ENCODE measurements at places on chromosomes 5 and 9. TPM values are rescaled to one million over a fixed set of nuclear protein-coding genes. Genes with fewer than 3 reads are reported as not detected.

INSL4 gene
- not detected for polyA plus RNA-seq

GLIPR2 gene
- polyA plus RNA-seq = 26.3 TPM

IL4 gene
- not detected for polyA plus RNA-seq

FCHO2 gene
- 15.7 TPM for polyA plus RNA-seq

DNA sequence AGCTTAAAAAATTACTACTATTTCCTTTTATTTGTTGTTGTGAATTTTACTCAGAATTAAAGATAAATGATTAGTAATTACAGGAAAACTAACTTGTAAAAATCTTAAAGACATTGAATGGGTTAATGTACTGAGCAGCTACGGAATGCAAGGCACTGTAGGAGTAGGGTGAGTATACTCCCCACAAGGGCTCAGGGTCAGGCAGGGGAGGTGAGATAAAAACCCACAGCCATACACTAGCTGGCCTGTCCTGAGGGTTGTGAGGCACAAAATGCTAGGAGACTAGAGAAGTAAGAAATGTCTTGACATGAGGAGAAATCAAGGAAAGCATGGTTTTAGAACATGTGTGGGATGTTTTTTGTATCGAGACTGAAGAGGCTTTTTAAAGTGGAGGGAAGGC, 13.4 kb downstream of the ZBED3 start:
- DNase-seq = no peak

- DNase-seq = no peak
Observed at GRCh38 chr5:177449140-177450061, 2.8 kb downstream of the PRR7 start.

DNA sequence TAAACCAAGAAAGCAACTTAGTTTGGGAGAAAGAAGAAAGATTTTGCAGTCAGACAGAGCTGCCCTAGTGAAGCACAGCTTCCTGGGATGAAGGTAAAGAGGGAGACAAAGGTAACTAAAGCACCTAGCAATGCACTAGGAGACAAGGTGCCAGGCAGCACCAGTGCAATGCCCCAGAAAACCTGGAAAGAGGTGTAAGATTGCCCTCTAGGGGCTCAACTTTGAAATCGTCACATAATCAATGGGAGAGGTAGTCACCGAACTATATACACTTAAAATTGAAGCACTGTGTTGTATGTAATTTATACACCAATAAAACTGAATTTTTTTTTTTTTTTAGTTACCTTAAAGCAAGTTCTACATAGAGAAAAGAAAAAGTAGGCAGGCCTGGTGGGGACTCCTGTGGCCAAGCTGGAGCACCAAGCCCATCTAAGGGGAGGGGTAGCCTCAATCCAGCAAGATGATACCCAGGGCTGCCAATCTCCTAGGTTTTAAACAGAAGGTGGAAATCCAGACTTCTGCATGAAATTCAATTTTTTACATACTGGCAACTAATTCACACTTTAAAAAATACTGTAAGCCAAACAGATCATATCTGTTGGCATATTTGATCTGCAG, 48.2 kb downstream of the CDK5RAP2 start:
- no peak for DNase-seq

- DNase-seq = no peak
Observed at GRCh38 chr5:98130261-98131035, 643.0 kb upstream of the RGMB start.

DNA sequence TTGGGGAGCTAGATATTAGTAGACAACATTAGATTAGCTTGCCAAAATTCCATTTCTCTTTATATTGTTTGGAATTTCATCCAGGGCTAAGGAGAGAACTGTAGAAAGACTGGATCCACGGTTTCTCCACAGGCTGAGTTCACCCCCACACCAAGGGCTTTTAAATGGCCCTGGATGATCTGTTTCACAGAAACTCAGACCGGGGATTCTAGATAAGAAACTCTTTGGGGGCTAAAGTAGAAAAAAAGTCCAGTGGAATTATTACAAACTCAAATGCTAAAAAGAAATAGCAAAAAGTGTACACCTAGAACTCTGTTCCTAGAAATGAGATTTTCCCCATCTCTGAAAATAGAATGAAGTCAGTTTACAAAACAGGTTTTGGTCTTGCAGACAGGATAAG, 80.9 kb downstream of the SUSD1 start:
- DNase-seq = no peak

DNA sequence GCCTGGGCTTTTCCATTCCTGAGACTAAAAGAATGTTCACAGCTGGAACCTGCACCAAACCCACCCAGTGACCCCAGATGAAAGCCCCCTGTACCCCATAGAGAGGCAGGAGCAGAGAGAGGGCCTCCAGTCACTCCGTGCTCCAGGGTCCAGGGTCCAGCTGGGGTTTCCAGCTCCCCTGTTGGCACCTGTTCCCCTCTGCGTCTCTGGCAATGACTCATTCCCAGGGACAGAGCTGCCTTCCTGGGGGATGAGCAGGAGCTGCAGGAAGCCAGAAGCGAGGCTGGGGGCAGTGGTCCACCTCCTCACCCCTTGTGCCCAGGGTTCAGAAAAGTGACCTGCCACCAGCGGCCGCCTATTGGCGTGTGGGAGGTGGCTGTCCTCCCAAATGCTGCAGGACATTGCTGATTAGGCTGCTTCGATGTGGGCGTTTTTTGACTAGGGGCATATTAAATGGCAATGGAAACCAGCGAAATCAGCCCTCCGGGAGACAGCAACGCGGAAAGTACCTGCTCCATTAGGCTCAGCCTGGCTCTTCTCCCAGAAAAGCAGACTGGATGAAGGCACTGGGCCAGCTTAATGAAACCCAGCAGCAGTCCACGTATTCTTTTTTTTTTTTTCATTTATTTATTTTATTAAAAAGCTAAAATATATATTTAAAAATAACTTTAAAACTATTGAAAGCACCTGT, 97.4 kb downstream of the DAP start:
- DNase-seq = peak; percentile 9

- no peak for DNase-seq
Observed at GRCh38 chr5:95892784-95893354, 68.8 kb downstream of the ELL2 start.

DNA sequence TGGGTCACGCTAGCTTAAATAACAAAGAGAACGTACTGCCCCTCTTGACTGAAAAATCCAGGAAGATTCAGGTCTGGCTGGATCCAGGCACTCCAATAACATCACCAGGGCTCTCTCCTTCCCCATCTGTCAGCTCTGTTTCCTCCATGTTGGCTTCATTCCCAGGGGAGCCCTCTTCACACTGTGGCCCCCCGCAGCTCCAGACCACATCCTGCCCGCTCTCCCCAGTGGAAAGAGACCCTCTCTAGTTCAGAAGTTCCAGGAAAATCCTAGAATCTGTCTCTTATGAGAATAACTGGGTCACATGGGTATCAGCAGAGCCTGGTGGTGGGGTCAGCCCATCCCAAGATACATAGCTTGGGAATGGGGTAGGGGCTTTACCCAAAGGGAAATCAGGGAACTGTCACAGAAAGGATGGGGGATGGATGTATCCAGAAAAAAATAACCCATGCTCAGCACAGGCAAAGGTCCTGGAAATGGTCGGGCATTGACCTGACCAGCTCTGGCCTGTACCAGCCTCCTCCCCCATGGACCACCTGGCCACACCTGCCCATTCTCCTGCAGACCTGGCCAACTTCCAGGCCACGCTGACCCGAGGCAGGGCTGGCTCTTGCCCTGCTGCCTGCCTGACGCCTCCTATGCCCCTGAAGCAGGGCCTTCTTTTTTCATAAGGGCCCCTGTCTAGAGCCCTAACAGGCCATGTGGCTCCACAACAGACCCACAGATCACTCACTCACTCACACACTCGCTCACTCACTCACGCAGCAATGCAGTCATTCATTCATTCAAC, 65.9 kb downstream of the COL23A1 start:
- DNase-seq = no peak

DNA sequence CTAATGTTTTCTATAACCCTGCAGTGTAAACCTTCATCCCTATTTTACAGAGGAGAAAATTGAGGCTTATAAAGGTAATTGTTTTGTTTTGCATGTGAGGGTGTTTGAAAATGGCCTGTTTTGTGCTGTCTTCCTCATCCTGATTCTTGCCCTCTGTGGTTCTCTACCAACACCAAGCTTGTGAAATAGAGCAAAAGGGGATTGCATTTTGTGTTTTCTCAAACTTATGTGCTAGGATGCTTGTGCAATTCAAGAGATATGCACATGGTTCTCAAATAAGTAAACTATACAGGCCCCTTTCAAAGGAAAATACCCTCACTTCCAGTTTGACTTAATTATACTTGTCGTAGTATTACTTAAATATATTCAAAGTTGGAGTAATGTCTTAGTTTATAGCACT, 17.2 kb downstream of the PAM start:
- DNase-seq = no peak

- DNase-seq = no peak
Observed at GRCh38 chr9:16870596-16871335, at the start of gene BNC2. BNC2 (minus strand) TSS chr9:16870670; CDS start chr9:16870648, 22 bp downstream.

- DNase-seq = no peak
Observed at GRCh38 chr5:156826150-156826549, 23.9 kb upstream of the PPP1R2B start.
